Stimulated activated CD4-positive, alpha-beta T cell treated with anti-CD3 and anti-CD28 coated beads, Interleukin-2, amount 100 ng/mL, for 24 hours (primary cell): ENCODE measurements at places on chromosomes 3 and 15.

- no peak for DNase-seq
Observed at GRCh38 chr15:57647071-57647790, 55.5 kb downstream of the MYZAP start.

DNA sequence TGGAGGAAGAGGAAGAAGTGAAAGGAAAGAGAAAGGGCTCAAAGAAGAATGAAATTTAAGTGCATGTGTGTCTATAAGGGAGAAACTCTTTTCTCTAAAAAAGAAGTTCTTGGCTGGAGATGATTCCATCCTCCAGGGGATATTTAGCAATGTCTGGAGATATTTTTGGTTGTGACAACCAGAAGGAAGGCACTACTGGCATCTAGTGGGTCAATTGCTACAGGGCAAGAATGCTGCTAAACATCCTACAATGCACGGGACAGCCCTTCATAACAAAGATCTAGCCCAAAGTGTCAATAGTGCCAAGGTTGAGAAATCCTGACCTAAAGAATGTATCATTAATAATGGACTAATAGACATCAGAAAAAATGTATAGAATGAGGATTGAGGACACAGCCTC lies 57.4 kb upstream of the ST3GAL6 start:
- DNase-seq = no peak

GRCh38 chr3:42710323-42711021 lies 7.9 kb upstream of the HHATL start:
- DNase-seq = no peak

DNA sequence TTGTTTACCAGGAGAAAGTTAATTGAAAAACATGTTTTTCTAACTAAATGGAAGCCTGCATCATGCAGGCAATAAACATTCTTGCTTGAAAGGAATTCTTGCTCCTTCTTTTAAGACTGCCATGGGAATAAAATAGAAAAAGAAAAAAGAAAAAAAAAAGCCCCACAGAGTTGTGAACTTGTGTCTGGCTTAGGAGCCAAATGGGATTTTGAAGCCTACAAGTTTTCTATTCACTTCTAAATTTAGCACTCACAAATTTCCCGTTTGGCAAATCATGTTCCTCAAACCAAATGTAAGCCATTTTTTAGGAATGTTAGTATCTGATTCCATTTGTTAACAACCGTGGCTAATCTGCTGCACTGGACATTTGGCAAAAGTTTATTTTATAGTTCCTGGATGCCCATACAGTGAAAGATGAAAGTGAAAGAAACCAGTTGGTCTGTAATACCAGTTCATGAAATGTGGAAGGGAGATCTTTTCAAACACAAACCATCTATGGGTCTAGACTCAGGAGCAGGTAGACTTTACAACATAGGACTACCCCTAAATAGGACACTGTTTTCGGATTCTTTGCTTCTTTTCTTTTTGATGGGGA lies 133.8 kb upstream of the GMNC start:
- no peak for DNase-seq

DNA sequence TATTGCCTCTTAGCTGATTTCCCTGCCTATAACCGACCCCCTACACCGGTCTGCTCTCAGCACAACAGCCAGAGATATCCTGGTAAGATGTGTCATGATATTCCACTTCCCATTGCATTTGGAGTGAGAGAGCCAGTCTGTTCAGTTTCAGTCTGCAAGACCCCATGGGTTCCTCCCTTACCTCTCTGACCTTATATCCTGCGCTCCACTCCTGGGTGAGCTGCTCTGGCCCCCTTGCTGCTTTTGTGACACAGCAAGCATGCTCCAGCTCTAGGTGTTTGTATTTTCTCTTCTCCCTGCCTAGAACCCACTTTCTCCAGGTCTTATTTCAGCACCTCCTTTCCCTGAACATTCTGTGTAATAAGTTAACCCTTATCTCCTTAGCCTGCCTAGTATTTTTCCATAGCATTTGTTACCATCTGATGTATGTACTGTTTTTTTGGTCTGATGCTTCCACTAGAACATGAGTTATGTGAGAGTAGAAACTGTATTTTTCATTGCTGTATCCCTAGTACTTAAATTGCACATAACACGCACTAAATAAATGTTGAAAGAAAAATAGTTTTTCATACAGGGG lies 44.2 kb downstream of the CMTM8 start:
- no peak for DNase-seq

GRCh38 chr3:195160908-195161434 lies 110.0 kb downstream of the XXYLT1 start:
- no peak for DNase-seq

DNA sequence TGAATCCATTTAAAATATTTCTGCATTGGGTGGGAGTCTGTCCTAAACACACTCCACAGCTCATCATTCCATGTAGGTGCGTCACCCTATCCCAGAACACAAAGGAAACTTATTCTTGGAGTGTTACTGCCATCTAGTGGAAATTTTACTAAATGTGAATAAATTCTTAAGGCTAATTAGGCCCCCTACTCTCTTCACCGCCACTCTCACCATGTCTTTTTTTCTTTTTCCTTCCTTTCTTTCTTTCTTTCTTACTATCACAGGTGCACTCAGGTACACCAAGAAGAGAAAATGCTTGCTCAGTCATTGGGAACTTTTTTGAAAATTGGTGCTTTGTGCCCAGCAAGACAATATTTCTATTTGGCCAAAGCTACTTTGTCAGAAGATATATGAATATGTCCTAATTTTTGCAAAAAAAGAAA lies 26.4 kb upstream of the ATP8B4 start:
- no peak for DNase-seq

- no peak for DNase-seq
Observed at GRCh38 chr15:80849308-80849707, 70.1 kb downstream of the CEMIP start.

DNA sequence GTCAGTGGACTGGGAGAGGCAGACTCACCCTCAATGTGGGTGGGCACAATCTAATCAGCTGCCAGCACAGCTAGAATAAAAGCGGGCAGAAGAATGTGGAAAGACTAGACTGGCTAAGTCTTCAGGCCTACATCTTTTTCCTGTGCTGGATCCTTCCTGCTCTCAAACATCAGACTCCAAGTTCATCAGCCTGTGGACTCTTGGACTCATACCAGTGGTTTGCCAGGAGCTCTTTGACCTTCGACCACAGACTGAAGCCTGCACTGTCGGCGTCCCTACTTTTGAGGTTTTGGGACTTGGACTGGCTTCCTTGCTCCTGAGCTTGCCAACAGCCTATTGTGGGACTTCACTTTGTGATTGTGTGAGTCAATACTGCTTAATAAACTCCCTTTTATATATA lies 68.0 kb downstream of the CNTN3 start:
- DNase-seq = no peak

DNA sequence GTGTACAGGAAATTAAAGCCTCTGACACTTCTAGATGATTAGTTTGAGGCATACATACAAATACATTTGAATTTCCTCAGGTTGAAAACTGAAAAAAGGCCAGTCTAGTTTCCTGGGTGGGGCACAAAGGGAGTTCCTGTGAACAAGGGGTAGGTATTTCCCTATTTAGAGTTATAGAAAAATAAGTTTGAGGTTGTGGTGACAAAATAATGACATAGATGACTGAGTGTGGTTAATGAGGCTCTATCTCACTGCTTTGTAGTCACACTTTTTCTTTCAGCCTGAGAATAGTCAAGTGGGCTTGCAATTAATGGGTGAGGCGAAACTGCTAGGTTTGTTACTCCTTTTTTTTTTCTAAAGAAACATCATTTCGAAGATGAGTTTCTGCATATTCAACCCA lies 4.3 kb downstream of the SLCO3A1 start:
- DNase-seq = no peak

- DNase-seq = no peak
Observed at GRCh38 chr3:139571711-139572110, 32.2 kb upstream of the RBP1 start.
